T-helper 1 cell (primary cell): ENCODE measurements at places on chromosomes 1 and 21.

DNA sequence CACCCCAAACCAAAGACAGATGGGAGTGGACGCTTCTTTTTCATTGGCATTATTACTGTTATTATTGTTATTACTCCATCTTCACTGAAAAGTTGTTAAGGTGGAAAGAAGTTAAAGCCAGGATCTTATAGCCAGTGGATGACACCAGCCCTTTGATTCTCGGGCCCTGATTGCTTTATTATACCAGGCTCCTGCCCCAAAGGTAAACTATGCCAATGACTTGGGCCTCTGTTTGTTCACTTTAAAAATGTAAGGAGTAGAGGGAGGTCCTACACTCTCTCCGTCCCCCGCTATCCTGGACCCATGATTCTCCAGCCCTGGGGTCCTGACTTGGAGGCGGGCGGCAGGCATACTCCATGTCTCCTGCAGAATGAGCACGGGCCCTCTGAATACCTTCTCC, 106.8 kb downstream of the TOMM20 start:
- no peak for DNase-seq

GRCh38 chr1:23242414-23242813, 25.1 kb upstream of the HTR1D start:
- no peak for DNase-seq

DNA sequence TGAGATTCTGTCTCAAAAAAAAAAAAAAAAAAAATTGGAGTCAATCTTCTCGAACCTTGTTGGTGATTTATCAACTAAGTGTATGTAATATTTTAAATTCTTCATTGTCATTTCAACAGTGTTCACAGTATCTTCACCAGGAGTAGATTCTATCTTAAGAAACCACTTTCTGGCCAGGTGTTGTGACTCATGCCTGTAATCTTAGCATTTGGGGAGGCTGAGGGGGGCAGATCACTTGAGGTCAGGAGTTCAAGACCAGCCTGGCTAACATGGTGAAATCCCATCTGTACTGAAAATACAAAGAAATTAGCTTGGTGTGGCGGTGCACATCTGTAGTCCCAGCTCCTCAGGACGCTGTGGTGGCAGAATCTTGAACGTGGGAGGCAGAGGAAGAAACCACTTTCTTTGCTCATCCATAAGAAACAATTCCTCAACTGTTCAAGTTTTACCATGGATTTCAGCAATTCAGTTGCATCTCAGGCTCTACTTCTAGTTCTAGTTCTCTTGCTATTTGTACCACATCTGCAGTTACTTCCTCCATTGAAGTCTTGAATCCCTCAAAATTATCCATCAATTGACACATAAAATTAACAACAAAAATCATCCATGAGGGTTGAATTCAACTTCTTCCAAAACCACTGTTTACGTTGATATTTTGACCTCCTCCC, 30.4 kb upstream of the EYA3 start:
- DNase-seq: no peak

GRCh38 chr1:88744142-88744541, 60.1 kb downstream of the PKN2 start:
- no peak for DNase-seq

GRCh38 chr21:29384683-29385359, 86.1 kb downstream of the BACH1 start:
- DNase-seq: no peak

DNA sequence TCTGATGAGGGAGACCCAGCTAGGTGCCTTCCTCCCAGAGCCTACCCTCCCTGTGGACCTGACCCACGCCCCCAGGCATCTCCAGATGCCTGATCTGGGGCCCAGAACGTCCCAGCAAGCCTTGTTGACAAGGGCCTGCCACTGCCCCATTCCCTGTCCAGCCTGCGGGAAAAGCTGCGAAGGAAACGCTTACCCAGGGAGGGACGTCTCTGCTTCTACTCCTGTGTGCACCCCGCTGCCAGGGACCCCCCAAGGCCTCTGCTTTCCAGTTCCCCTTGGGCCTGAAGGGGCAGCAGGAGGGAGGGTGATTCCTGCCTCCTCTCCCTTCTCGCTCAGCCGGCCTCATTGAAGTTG, 11.6 kb upstream of the CLSTN1 start:
- DNase-seq: no peak

DNA sequence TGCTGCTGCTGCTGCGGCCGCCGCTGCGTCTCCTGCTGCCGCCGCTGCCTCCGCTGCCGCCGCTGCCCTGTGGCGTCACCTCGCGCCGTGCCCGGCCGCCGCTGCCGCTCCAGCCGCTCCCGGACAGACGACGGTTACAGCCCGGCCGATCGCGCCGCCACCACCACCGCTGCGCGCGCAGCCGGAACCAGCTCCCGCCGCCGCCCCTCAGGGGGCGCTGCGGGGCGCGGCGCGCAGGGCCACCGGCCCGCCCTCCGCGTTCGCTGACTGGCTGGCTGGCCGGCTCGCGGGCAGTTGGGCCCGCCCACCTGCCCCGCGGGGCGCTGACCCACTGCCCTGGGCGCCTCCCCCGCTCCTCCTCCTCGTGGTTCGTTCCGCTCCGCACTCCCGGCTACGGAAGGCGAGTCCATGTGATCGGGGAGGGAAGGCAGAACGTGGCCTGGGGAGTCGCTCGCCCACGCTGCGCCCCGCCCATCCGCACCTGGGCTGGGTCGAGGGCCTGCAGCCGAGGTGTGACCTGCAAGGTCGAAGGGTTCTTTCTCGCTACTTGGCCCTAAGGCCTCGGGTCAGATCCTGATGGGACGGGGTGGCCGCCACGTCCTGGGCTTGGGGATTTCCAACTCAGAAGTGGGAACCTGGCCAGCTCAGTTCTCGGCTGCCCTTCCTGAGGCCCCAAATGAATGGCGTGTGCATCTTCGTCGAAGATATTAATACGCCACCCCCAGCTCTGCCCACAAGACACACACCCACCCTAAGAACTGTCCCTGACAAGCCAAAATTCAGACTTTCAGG, at the start of gene PTP4A2:
TSS of gene PTP4A2 (minus strand) at position 185 of the 792 bp plus-strand sequence. CDS start 19,303 bp downstream, outside the sequence.
- DNase-seq: peak; percentile 63

DNA sequence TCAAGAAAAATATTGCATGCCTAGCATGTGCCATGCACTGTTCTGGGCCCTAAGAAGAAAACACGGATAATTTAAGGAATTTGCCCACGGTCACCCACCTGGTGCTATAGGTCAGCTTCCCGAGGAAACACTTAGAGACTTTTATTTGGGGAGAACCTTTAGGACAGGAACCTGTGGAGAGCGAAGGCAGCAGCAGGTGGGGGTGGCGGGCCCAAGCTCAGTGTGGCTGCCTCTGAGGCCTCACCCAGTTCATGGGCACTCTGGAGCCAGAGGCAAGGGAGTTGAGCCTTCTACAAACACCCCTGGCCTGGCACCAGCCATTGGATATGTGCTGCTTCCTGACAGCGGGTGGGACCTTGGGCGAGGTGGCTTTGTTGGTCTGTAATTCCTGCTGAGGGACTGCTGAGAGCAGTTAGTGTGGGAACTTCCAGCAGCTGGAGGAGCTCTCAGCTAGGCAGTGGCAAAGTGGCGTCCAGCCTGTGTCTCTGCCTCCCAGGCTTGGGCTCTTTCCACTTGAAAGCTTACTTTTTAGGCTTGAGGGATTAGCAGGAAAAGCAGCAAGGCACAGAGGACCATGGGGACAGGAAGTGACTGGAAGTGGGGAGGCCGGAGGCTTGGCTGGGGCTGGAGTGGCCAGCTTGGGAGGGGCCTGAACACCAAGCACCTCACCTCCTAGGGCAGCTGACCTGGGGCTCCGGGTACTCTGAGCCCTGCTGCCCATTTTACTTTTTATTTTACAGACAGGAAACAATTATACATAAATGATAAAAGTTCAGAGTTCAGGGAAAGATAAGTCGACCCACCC, 19.1 kb downstream of the MRPL37 start:
- DNase-seq: no peak

- DNase-seq: no peak
These were observed 274.4 kb downstream of the RPS6KC1 start for GRCh38 chr1:213325482-213325881.

DNA sequence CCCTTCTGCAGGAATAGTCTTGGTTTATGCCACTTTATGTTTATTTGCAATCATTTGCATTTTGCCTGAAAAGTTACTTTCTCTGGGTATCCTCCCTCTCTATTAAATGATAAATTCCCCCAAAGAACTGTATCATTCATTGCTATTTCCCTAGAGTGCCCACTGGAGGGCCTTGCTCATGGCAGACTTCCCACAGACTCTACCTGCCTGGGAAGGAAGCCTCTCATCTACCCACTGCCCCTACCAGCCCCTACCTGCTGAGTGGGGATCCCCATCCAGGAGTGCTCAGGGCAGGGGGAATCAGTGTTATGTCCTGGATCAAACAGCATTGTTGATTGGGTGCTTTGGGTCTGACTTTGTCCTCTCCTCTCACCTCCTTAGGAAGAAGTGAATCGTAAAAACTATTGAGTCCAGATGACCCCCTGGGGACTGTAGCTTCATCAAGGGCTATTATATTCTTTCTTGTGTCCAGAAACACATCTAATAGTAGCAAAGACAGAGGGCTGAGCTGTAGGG, 6.8 kb upstream of the LRRN2 start:
- DNase-seq: no peak

DNA sequence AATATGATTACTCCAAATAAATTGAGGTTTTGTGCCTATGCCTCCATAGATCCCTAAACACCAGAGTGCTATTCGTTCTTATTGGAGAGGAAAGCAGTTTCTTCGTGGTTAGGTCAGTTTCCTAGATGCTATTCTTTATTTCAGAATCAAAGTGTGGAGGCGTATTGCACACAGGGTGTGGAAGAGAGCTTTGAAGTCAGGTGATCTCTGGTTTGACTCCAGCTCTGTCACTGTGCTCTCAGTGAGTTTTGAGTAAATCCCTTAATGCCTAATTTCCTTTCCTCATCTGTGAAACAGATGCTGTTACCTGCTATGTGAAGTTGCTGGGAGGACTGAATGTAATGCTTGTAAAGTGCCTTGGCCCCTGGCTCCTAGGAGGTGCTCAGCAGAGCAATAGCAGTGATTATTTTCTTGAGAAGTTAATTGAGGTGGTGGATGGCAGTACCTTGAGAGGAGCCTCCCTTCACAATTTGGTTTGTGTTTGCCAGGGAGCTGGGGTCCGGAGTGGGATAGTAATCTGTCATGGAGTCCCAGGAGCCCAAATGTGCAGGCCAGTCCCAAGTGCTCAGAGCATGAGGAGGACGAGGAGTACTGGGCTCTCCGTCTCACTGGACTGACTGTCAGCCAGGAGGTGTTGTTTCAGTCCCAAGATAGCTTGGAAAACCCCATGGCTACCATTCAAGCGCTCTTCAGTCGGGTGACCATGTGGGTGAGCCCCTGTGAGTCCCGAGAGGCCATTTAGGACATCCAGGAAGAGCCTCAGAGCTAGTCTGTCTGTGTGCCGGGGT, 14.9 kb downstream of the NTPCR start:
- DNase-seq: no peak

- DNase-seq: no peak
These were observed 1150.5 kb upstream of the TMPRSS15 start for GRCh38 chr21:19553919-19554615.

- no peak for DNase-seq
These were observed 91.8 kb upstream of the GJB5 start for GRCh38 chr1:34663031-34663430.

DNA sequence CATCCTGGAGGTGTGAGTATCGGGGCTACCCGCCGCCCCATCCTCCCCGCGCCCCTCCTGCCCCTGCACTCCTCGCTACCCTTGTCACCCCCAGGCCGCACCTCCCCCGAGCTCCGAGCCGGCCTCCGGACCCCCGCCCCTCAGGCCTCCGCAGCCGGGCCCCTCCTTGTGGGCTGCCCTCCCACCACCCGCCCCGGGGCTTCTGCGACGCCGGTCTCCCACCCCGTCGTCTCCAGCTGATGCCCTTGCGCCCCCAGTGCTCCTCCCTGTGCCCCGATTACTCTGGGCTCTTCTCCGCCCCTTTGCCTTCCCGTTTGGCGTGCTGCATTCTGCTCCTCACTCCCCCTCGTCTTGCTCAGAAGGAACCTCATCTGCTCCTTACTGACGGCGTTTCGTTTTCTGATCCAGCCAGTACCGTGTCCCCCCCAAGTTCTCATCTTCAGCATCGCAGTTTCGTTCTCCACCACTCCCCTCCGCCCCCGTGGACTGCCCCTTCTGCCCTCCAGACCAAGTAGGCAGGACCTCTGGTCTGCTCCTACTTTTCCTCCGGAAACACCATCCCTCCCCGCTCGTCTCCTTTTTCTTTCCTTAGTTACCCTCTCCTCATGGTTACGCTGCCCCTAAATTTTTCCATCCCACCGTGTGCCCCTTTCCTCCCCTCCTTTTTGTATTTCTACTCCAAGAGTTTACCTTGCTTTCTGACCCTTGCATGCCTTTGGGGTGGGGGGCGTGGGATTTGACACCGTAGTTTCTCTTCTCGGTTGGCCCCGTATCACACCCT, 841 bp downstream of the SNX27 start:
- no peak for DNase-seq

DNA sequence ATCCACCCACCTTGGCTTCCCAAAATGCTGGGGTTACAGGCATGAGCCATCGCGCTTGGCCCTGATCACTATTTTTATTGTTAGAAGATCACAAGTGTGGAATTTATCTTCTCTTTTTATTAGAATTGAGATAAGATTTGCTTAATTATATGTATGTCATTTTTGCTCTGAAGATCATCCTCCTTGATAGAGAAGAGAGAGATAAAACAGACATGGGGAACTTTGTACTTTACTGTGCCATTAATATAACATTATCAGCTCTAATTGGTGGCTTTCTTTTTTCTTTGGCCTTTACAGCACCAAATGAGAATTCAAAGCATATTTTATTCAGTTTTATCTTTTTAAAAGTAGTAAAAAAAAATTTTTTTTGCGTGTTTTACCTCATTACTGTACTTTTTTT, 46.8 kb downstream of the SCP2 start:
- DNase-seq: no peak

DNA sequence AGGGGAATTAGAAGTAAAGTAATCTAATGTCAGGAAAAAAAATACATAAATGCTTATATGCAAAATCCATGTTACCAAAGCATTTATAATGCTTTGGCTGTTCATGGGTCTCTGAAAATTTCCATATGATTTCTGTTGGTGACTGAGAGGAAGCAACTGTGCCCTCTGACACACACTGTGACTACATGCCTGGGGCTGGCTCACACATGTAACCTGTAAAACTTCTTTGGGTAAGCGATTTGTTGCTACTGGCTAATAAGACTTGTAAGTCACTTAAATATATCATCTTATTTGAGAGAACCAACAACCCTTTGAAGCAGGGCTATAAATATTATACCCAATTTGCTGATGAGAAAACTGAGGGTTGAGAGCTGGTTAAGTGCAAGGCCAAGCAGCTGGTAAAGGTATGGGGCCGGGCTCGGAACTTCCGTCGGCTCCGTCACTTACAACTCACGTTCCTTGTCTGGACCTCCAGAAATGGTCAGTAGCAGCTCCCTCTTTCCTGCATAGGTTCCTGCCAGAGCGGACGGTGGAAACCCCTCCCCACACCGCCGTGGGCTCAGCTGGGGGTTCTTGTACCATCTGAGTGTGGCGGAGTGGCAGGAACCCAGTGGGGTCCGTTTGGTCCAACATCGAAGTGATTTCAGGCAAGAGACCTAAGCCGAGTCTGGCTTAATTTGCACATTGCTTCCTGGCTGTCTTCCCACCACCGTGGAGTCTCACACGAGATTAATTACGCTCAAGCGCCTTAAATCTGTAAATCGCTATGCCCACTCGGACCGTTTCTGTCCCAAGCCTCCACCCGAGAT, 714 bp downstream of the DFFA start:
- DNase-seq: no peak
